NCI-H774 (cell line): ENCODE measurements at places on chromosomes 1 and 21.

DNA sequence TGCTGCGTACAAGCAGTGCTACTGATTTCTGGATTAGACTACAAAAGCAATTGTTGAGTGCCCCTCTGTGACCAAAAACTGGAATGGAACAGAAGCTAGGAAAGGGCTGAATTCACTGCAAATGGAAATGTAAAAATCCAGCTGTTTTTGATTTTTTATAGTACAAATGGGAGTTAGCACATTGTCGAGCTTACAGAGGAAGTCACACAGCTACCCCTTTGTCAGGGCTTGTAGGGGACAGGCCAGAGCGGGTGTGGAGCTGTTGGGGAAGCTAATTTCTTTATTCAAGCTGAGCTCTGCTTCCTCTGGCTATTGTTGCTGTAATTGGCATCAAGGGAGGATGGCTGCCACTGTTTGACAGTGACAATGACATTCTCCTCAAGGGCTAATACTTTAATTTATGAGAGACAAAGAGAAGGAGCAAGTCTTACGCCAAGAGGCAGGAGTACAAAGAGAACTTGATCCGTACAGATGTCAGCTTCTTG, 96.1 kb downstream of the SLC35F3 start:
- DNase-seq = no peak

DNA sequence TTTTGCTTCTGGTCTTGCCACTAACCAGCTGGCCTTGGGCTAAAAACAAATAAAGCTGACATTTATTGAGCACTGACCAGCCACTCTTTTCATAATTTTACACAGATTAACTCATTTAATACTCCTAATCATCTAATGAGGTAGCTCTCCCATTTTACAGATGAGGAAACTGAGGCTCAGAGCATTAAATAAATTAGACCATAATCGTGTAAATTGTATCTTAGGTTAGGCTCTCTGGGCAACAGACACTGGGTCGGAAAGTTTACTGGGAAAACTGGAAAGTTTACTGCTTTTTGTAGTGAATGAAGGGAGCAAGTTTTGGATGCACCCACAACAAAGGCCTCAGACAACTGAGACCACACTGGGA, 7.3 kb downstream of the BMP8B start:
- DNase-seq = no peak

GRCh38 chr21:31288191-31288590, 55.9 kb downstream of the TIAM1 start:
- no peak for DNase-seq

DNA sequence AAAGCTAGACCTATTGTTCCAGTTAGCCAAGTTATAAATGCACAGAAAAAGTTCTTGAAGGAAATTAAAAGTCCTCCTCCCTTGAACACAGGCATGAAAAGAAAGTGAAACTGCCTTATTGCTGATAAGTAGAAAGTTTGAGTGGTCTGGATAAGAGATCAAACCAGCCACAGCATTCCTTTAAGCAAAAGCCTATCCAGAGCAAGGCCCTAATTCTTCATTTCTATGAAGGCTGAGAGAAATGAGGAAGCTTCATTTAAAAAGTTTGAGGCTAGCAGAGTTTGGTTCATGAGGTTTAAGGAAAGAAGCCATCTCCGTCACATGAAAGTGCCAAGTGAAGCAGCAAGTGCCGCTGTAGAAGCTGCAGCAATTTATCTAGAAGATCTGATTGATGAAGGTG, 2.7 kb upstream of the SSX2IP start:
- DNase-seq = no peak

- DNase-seq = peak; percentile 74
Measured at GRCh38 chr21:27700974-27701614, 734.2 kb upstream of the ADAMTS5 start.

DNA sequence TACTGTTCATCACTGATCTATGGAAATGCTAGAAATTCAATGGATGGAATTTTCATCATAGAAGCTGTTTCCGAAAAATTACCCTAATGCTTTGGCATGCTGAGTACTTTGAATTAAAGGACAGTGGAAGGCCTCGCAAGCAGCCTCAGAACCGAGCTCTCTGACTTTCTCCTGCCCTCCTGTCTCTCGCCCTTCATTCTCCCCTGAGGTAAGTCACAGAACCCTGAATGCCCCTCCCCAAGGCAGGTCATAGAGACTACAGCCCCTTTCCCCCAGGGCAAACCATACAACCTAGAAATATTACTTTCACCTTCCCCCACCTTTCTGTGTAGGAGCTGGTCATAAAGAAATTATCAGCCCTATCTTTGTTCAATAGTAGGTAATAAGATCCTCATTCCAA, 74.8 kb downstream of the LRIG2 start:
- no peak for DNase-seq

DNA sequence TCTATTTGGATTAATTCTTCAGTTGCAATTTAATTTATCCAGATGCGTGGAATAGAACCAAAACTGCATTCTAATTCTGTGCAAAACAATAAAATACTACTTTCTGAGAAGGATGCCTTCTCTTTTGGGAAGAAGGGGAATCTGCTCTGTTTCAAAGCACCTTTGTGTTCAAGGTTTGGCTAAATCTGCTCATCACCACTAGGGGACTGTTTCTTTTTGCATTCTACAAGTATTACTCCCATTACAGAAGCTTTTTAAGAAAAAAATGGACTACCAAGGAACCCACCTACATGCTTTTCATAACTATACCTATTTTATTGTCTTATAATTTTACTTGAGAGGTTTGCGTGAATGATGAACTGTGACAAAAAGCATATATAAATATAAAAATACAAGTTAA, 18.2 kb downstream of the MRPS6 start:
- no peak for DNase-seq

GRCh38 chr1:168788258-168788657, 59.3 kb upstream of the DPT start:
- DNase-seq = no peak

DNA sequence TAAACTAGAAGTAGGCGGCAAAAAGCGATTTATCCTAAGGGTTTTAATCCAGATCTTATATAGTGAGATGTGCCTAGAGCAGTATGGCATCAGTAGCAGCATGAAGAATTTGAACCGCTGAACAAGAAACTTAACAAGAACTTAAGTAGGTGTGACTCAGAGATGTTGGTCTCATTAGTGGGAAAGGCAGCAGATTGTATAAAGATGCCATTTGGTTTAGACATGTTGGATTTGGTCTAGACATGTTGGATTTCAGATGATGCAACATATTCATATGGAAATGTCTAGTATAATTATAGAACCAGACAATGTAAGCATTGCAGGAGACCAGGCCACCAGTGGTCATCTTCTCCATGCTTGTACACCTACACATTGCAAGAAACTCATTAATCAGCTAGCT, 42.1 kb upstream of the ZP4 start:
- no peak for DNase-seq

- DNase-seq = no peak
Measured at GRCh38 chr1:77412820-77413530, 131.2 kb downstream of the AK5 start.

DNA sequence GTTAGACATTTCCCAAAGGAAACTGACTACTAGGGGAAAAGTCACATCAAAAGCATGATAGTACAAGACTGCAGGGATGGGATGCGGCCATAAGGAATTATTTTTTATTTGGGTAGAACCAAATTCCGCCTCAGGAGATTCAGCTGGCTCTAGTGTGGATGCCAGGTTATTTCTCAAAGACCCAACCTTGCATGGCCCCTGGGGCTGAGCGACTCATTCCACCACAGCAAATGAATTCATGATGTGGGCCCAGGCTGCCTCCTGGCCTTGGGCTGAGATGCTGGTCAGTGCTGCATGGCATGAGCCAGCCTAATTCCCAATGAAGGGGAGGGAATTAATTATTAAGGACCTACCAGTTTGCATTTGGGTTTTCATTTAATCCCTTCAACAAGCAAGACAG, 11.8 kb downstream of the TMEM35B start:
- DNase-seq = no peak

- no peak for DNase-seq
Measured at GRCh38 chr1:187038784-187039183, 210.0 kb downstream of the PLA2G4A start.

DNA sequence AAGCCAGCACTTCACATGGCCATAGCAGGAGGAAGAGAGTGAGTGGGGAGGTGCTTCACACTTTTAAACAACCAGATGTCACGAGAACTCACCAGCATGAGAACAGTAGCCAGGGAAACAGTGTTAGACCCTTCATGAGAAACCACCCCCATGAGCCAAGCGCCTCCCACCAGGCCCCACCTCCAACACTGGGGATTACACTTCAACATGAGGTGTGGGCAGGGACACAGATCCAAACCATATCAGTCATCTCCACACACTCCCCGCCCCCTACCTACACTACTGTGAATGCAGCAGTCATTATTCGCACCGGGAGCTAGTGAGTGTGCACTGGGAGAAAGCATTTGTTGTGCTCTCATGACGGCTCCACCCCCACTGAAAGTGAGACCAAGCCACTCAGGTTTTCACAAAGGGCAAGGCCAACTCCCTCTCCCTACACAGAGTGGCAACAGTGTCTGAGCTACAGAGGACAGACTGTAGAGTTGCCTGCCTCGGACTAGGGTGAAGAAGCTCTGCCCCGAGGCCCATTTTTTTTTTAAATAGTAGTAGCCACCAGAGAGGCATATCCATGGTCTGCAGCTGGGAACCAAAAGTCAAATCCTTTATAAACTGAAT, 125.6 kb downstream of the BARHL2 start:
- DNase-seq = no peak

GRCh38 chr1:180135535-180135934, 19.1 kb upstream of the QSOX1 start:
- DNase-seq = no peak

DNA sequence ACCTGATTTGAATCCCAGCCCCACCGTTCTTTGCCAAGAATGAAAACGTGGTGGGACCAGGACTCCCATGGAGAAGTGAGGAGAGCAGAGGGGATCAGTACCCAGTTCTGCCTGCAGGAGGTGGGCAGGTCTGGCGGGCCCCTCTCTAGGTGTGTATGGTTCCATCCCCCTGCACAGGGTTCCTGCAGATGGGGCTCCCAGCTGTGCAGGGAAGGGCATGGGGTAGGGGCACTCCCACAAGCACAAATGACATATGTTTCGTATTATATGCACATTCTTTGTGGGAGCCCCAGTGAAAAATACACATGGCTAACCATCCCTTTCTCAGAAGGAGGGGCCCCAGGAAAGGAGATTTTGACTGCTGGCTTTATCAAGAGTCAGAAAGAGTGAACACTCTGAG, 144.6 kb downstream of the PLPP3 start:
- no peak for DNase-seq

- DNase-seq = peak; percentile 30
Measured at GRCh38 chr1:209490013-209490412, 93.5 kb upstream of the CAMK1G start.

DNA sequence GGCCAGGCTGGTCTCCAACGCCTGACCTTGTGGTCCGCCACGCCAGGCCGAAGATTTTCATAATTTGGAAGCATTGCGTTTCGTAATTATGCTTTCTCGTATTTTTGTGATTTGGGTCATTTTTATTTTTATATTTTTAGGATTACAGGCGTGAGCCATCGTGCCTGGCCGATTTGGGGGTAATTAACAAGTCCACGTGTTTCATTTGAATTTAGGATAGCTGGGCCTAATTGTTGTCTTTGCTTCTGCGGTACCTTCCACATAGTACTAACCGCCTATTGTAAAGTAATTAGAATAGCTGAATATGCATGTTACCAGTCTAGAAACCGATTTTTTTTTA, 1.0 kb downstream of the RCC1 start:
- DNase-seq = no peak

DNA sequence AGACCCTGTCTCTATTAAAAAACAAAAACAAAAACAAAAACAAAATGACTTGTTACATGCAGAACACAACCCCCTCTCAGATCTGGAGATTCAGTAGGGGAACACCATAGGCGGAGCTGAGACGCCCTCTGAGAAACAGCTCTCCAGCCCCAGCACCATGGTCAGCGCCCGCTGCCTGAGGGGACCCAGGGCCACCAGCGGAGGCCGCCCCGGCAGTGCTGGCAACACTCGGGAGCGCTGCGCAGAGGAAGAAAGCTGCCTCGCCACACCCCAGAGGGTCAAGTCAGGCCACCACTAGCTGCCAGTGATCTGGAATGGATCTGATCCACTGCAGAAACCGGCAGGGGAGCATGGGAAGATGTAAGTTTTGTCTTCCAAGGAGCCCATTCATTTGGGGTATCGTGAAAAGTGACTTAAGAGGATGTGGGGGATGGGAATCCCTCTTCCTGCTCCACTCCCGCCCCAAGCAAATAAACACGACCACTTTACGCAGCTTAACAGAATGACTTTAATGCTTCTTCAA, 3.1 kb downstream of the ACTA1 start:
- DNase-seq = no peak

- no peak for DNase-seq
Measured at GRCh38 chr1:69982992-69983391, 222.4 kb downstream of the LRRC40 start.

GRCh38 chr1:171142416-171143385, 42.4 kb upstream of the FMO2 start:
- DNase-seq = peak; percentile 72

- DNase-seq = no peak
Measured at GRCh38 chr1:215285013-215285800, 202.7 kb downstream of the KCNK2 start.

GRCh38 chr1:208151728-208152598, 92.2 kb downstream of the PLXNA2 start:
- DNase-seq = no peak

DNA sequence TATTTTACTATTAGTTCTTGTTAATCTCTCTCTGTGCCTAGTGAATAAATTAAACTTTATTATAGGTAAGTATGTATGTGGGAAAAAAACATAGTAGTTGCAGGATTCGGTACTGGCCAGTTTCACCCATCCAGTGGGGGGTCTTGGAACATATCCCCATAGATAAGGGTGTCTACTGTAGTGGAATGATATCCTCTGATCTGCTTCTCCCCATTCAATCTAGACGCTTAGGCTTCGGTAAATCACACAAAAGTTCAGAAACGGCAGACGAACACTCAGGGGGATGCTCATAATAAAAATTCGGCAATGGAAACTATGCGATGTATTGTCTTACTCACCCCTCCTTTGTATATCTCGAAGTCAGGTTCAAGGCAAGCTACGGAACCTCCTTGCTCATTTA, 232.9 kb upstream of the COA6 start:
- no peak for DNase-seq

GRCh38 chr1:219442611-219443061, 170.3 kb downstream of the ZC3H11B start:
- no peak for DNase-seq

GRCh38 chr1:103191327-103191726, 83.0 kb upstream of the COL11A1 start:
- DNase-seq = no peak

GRCh38 chr21:31490443-31490842, 146.4 kb upstream of the TIAM1 start:
- DNase-seq = no peak
